ENCODE measurements at places on chromosomes 3 and 15. TPM values are rescaled to one million over a fixed set of nuclear protein-coding genes. Genes with fewer than 3 reads are reported as not detected.

DNA sequence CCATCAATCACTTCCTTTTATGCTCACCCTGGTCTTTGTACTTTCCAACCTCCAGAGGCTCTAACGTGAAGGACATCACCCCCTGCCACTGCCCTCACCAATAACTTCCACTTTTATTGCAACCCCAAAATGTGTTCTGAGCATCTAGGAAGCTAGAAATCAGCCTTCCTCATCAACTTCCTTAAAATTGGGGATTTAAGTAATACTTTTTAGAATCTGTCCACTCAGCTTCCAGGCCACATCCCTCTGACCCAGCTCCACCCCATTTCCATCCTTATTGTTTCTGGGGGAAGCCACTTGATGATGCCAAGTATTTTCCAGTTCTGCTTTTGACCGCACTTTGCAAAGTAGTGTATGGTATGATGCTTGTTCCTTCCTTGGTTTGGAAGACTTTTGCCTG is 73.5 kb upstream of the XCR1 start:
- no peak for DNase-seq

DNA sequence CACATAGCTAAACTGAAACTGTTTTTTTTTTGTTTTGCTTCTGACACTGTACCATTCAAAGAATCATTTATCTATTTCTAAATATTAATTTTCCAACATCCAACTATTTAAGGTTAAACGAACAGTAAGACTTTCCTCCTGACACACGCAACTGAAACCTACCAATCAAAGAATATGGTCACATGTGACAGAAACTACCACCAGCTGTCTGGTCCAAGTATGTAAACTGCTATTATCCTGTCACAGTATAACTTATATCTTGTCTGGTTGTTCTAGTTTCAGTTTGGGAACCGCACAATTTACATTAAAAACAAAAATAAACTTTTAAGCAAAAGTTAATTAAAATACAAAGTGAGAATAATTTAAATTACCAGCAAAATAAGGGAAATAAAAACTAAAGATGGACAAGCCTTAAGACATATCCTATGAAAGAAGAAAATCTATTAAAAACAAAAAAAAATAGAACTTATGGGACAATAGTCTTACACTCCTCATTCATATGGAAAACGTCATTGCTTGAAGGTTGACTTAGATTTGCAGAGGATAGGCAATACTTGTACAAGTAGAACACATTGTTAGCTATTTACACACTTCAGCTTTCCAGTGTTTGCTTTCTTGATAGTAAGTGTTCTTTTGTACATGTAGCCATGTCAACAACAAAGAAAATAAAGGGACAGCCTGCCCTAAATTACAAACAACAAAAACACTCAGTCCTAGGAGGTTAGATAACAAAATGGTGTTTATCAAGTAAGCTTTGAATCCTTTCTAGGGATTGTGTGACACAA is 26.8 kb upstream of the CHRM5 start:
- DNase-seq: no peak

DNA sequence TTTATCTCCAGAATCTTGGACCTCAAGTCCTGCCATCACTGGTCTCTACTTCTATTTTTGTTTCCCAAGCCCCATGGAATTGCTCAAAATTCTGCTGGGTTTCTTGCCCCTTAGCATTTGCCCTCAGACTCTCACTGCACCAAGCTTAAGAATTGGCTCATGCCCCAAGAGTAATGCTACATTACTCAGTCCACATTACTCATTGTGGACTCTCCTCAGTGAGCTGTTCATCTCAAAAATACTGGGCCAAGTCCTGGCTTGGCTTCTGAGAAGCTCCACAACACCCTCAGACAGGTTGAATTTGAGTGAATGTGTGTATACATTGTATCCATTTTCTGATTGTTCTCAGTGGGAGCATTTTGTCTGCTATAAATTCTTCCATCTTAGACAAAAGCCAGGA is 364.4 kb upstream of the ARHGEF26 start:
- no peak for DNase-seq

DNA sequence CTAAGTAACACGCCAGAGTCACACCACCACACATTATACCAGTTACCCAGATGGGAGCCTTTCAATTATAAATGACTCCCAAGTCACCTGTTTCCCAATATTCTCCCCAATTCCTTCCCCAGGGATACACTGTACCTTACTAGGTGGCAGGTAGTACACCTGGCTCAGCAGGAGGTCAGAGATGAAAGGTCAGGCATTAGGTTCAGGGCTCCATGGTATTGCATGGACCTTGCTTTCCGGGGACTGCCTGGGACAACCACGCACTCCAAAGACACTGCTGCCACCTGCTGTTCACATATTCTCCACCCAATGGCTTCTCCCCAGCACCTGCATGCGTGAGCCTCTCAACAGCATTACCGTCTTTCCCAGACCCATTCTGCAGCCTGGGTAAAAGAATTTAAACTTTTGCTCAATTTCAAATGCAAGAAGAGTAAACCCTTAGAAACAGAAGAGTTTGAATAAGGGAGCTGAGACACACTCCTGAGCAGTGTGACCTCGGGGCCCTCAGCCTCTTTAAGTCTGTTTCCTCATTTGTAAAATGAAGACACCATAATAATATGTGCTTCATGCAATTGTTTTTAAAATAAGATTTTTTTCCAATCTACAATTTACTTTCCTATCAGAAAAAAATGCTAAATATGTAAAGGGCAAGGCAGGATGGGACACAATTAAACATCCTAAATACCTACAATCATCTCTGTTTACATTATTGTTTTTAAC is 28.0 kb upstream of the LACTB start:
- DNase-seq: peak; percentile 81

DNA sequence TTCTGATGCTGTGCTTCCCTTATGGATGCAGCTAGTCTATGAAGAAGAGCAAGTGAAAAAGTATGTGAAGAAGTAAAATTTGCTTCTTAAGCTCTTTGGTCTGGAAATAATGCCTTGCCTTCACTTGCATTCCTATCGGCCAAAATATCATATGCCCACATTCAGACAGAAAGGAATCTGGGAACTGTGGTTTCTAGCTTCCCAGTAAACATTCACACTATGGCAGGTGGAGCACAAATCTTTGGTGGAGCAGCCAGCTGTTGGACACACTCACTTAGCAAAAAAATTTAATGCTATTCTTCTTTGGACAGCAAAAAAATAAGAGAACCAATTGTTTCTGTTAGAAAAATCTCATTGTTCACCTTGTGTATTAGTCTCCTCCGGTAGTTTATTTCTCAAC is 12.3 kb upstream of the COL6A6 start:
- DNase-seq: no peak

GRCh38 chr3:72543246-72543645 is 305.0 kb downstream of the SHQ1 start:
- DNase-seq: no peak

The HESX1 gene
- 0.76 TPM for total RNA-seq

The DNAJC19 gene
- 24.0 TPM for total RNA-seq

Data from lower leg skin (tissue), 4 donors.